ENCODE measurements at places on chromosomes 3 and 15.

GRCh38 chr3:111314181-111314873 lies 227.7 kb upstream of the CD96 start:
- no peak for DNase-seq

DNA sequence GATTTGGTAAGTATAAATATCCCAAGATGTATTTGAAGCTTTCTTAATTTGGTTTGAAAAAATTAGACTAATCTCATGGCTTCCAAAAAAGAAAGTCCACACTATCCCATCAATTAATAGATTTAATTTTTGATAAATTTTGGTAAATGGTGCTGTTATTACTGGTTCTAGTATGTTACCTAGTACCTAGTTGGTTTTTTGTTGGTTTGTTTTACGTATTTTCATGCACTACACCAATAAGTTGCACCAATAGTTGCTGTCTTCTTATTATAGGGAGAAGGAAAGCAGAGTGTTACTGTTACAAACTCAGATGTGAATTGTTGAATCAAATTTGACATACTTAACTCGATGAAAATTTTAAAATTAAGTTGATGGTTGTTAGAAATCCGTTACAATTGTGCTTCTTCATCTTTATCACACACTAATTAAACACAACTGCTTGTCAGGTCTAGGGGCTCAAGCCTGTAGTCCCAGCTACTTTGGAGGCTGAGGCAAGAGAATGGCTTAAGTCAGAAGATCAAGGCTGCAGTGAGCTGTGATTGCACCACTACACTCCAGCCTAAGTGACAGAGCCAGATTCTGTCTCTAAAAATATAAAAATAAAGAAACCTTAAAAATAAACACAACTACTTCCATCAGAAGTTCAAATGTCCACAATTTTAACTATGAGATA lies 23.1 kb upstream of the MBNL1 start:
- no peak for DNase-seq

DNA sequence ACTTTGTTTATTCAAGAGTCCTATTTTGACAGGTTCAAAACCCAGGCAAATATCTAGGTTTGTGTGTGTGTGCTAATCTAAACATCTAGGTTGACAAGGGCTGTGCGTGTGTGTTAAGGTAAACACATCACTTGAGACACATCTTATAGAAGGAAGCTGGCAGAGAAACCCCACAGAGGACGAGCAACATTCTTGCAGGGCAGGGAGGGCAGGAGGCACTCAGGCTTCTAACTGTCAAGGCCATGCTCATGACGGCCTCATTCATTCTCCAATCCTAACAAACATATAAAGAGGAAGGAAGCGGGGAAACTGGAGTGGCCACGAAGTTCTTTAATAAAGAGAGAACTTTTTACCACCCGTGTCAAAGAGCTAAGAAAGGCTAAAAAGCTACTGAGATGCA lies 43.4 kb downstream of the SLCO2A1 start:
- DNase-seq = no peak

DNA sequence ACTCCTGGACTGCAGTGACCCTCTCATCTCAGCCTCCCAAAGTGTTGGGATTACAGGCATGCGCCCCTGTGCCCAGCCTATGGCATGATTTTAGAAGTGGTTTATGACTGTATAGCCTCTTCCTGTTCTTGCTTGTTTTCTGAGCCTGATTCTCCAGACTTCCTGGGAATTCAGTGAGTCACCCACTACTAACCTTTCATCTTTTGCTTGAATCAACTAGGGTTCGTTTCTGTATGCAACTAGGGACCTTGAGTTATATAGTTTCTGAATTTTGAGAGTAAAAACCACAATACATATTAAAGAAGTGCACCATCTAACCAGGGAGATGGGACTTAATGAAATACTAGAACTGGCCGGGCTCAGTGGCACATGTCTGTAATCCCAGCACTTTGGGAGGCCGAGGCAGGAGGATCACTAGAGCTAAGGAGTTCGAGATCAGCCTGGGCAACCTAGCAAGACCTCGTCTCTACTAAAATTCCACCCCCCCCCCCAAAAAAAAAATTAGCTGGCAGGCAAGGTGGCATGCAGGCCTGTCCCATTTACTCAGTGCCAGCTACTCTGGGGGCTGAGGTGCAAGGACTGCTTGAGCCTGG lies 76.0 kb downstream of the ZNF609 start:
- no peak for DNase-seq

- DNase-seq = no peak
Observed at GRCh38 chr15:22988811-22989210, 8.6 kb upstream of the CYFIP1 start.

GRCh38 chr15:31574766-31575165 lies 248.1 kb downstream of the KLF13 start:
- DNase-seq = no peak

GRCh38 chr3:182650568-182651128 lies 142.7 kb upstream of the ATP11B start:
- no peak for DNase-seq

GRCh38 chr15:67196222-67196621 lies 58.2 kb downstream of the AAGAB start:
- DNase-seq = no peak
